Stimulated activated CD4-positive, alpha-beta T cell treated with anti-CD3 and anti-CD28 coated beads, TNF-alpha, amount 100 ng/mL, for 4 hours (primary cell): ENCODE measurements at places on chromosomes 6 and 20.
A peak's percentile ranks its signal among the peaks of the same experiment; 100 is the strongest.

DNA sequence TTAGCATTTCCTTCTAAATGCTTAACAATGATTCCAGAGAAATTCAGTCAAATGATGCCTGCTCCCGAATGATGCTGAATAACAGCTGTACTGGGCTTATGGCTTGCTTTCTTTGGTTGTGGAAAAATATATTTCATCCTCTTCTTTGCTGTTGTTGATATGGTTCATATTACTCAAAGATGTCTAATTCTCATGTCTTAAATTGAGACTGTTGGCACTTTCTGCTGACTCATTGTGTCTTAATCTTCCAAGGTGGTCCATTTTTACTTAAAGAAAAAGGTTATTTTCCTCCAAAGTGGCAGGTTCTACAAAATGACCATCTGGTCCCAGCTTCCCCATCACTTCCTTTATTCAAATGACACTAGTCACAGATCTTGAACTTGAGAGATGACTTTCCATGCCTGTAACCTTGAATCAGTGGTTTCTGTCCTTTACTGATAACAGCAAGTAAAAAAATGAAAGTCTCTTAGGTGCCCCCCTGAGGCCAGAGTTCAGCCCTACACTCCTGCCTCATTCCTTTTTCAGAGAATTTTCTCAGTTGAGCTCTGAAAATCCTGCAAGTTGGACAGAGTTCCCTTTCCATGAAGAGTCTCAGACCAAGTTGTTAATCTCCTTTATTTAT is 6.9 kb downstream of the SNAP25 start:
- DNase-seq = no peak

- DNase-seq = no peak
These were observed 178.1 kb upstream of the MARCKS start for GRCh38 chr6:113679051-113679450.

DNA sequence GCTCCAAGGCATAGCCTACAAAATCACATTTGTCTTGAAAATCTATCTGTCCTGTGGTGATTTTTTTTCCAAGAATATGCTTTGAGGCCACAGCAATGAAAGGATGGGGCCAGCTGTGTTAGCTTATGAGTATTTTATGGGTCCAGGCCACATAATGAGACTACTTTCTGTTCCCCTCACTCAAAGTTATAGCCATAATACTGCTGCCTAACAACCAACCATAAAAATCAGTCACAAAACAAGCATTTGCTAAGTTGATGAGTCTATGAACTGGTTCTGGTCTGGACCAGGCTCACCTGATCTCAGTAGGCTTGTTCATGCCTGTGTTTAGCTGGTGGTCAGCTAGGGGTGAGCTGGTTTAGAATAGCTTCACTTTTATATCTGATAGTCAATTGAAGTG is 192.5 kb upstream of the PLCB4 start:
- no peak for DNase-seq

- no peak for DNase-seq
These were observed 71.5 kb downstream of the NCR2 start for GRCh38 chr6:41406728-41407489.

DNA sequence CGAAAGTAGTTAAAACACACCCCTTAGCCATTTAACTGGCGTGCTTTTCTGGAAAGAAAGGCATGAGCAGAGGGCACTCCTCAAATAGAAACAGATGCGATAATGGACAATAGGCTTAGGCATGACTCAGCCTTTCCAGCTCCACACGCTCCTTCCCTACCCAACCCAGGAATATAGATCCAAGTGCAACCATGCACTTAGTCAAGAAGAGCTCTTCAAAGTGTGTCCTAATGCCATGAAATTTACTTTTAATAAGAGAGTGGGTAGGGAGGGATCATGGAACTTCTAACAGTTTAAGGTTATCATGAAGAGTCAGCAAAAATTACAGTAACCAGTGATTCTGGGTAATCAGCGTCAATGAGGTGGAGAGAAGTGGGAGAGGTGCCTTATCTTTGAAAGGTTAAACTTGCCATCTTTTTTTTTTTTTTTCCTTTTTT is 2.4 kb upstream of the EFHC1 start:
- no peak for DNase-seq

GRCh38 chr6:127832381-127832780 is 68.5 kb downstream of the THEMIS start:
- DNase-seq = no peak

GRCh38 chr6:126261792-126262421 is 78.0 kb upstream of the CENPW start:
- DNase-seq = no peak

- DNase-seq = no peak
These were observed 57.8 kb upstream of the ARID1B start for GRCh38 chr6:156719395-156719719.

DNA sequence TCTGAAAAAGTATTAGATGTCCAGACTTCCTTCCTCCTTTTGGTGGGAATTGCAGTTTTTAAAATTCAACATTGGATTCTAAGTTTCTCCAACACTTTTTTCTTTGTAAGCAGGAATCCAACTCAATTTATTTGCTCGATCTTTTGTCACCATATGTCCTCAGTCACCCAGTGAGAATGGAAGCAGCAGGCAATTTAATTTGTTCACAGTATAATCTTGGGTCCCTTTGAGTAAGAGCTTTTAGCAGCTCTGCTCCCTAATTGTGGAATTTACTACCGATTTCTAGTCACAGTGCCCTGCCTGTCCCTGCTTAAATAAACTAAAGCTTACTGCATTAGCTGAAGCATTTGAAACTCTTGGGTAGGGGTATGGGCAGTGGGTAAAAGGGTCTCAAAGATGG is 98.6 kb downstream of the BTBD3 start:
- DNase-seq = no peak

DNA sequence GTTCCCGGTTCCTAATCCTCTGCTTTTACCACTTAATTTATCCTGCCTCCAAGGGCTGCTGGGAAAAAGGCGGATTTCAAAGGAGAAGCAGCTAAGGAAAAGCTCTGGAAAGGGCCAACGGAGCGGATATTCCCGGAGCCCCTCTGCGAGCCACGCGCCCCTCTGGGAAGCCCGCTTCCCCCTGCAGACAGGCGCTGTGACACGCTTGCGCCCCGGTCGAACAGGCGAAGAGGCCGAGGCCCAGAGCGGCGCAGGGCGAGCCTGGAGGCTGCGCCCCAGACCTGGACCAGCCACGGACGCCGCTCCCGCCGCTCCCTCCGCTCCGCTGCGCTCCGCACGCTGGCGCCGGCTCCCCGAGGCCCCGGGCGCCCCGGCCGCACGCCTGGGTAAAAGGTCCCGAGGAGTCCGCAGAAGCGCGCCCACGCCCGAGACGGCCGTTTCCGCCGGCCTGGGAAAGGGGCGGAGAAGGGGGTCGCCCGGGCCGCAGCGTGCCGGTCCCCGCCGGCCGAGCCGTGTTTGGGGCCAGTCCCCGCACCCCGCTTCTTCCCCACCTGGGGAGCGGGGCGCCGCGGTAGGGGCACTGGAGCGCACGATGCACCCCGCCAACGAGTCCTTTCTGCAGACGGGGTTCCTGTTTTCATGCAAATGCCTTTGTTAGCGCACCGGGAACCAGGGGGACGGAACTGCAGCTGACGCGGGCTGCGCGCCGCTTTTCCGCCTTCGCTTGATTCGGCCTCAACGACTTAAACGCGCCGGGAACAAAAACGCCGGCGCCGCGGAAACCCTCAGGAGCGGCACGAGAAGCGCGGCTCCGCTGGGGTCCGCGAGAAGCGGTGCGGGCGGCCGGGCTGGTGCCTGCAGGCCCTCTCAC is 91.9 kb upstream of the SIRPA start:
- DNase-seq = no peak

GRCh38 chr20:63706852-63707557 is 771 bp downstream of the ARFRP1 start:
- peak; percentile 66 for DNase-seq

DNA sequence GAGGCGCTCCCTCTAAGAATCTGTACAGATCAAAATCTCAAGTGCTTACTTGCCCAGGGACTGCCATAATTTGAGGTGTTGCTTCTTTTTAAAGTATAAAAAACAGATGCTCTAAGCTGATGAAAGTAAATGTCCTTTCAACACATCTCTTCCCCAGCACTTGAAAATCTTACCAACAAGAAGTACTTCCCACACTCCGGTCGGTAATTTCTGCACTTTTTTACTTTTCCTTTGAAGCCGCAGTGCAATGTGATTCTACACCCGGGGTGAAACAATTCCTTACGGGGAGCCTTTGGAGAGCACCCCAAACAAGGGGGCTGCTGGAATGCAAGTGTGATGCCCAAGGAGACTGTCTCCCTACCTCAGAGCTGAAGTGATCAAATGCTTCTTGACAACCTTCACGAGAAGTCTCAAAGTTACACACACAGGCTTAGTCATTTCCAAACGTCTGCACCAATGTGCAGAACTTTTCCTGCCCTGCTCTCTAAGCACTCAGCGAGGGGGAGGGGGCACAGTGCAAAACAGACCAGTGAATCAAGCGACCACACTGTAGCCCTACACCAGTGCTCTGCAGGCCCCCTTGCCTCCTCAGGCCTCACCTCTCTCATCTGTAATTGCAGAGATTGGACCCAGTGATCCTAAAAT is 56.7 kb downstream of the ATXN1 start:
- DNase-seq = no peak

DNA sequence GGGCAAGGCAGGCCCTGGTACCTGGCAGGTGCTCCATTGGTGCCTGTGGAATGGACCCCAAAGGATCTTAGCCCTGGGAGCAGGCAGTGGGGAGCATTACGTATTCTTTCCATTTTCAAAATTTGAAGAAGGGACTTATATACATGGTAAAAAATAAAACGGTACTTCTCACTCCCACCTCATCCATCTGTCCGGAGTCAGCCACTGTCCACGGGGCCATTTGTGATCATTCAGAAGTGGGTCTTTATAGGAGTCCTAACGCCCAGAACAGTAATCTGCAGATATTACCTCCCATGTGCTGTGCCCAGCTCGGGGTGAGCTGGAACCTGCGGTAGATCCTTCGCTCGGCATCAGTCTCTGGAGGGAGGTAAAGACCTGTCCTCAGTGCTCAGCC is 110.4 kb downstream of the SYCP2 start:
- DNase-seq = no peak

DNA sequence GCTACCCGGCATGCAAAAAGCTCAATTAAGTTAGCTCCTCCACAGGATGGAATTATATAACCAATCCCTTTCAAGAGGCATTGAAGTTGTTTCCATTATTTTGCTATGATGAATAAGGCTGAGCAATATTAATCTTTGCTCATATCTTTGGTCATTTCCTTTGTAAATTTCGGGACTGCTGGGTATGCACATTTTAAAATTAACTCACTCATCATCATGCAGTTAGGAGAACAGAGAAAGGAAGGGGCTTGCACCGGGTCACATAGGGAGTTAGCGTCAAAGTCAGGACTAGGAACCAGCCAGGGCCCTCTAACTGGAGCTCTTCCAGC is 430 bp upstream of the FAM110A start:
- no peak for DNase-seq
